ENCODE measurements at places on chromosomes 11 and 22. TPM values are rescaled to one million over a fixed set of nuclear protein-coding genes. Genes with fewer than 3 reads are reported as not detected.

The NRIP3 gene
- 4.0 TPM for total RNA-seq

The BRSK2 gene
- total RNA-seq = 0.20 TPM

The KCTD14 gene
- 2.0 TPM for total RNA-seq

The RNF169 gene
- total RNA-seq = 20.9 TPM

The ELF5 gene
- not detected for total RNA-seq

The GRM5 gene
- total RNA-seq = under 0.01 TPM

The OR5B21 gene
- total RNA-seq = not detected

The TSKU gene
- 3.1 TPM for total RNA-seq

The RIMBP3C gene
- 0.04 TPM for total RNA-seq

The SLC22A9 gene
- not detected for total RNA-seq

The OR52A1 gene
- total RNA-seq = not detected

The CCDC81 gene
- total RNA-seq = 0.53 TPM

The OR2AT4 gene
- total RNA-seq = not detected

The FOLR3 gene
- total RNA-seq = not detected

The TRIM49 gene
- not detected for total RNA-seq

The TMEM121B gene
- total RNA-seq = 0.04 TPM

The SLC15A3 gene
- 8.7 TPM for total RNA-seq

The GPHA2 gene
- total RNA-seq = not detected

The PGA4 gene
- total RNA-seq = not detected

The ATG16L2 gene
- 8.9 TPM for total RNA-seq

The OR51B6 gene
- not detected for total RNA-seq
